Stimulated activated CD8-positive, alpha-beta memory T cell treated with anti-CD3 and anti-CD28 coated beads, Interleukin-15, amount 100 ng/mL, for 1 hour (primary cell): ENCODE measurements at places on chromosomes 16 and 17.

GRCh38 chr16:89287777-89288576 lies 70.5 kb downstream of the ZNF778 start:
- no peak for DNase-seq

DNA sequence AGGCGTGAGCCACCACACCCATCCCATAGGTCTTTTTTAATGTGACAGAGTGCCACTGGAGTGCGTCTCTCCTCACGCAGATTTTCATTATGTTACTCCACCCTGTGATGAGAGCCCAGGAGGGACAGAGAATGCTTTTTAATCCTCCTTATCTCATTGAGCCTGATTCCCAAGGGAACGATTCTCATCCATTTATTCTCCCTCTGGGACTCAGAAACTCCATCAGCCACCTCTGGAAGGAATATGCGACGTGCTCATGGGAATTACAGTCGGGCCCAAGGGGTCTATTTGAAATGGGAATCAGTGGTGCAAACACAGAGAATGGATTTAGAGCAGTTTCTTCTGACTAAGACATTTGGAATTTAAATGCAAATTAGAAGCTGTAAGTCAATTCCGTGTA lies 155.9 kb upstream of the HSBP1 start:
- no peak for DNase-seq

DNA sequence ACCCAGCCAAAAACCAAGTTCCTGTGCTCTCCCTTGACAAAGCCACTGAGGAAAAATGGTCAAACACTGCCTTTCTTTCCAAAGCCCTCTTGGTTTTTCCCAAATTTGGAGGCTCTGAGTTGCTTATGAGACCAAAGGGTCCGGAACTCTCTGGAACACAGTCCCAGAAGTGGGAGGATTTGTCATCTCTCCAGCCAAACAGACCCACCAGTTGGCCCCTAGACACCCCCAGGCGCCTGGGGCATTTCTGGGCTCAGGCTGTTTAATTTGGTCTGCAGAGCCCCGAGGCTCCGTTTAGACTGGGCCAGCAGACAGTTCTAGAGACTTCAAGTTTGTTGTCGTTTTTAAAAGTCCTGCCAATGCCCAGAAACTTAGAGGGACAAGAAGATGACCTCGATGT lies 239.1 kb downstream of the SEC14L1 start:
- no peak for DNase-seq

DNA sequence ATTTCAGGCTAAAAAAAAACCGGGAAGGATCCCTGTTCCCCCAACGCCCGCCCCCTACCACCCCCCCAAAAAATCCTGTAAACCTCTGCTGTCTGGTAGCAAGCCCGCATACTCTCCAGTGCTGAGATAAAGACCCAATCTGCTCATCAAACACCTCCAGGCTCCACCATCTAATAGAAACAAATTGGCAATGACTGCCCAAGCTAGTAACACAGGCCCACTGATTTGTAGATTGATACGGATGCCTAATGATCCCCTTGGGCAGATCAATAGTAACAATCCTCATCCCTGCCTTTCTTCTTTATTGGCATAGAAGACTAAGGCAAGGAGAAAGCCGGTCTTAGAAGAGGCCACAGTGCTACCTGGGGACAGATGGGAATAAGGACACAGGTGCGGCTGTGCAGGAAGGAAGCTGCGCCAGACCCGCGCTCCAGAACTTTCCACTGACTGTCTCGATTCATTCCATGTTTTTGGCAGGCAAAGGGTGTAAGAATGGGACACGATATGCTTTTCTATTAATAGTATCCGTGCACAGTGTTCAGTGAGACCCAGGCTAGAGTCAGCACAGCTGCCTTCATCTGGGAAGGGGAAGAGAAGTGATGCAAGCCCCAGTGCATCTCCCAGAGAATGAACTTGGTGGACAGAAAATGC lies 407.6 kb upstream of the PSMD7 start:
- DNase-seq = no peak

DNA sequence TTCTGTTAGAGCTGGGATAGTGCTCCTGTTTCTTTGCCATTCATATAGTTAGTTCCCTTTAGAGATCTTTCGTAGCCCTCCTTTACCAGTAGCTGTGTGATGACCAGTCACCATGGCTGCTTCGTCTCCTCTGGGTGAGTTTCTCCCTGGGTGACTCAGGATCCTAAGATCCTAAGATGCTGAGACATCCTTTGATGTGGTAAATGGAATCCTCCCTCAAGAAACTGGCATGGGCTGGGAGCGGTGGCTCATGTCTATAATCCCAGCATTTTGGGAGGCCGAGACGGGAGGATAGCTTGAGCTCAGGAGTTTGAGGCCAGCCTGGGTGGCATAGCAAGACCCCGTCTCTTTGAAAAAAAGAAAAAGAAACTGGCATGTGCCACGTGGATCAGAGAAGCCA lies 5.9 kb downstream of the PHAF1 start:
- DNase-seq = no peak

- no peak for DNase-seq
These were observed 112.1 kb downstream of the UTP18 start for GRCh38 chr17:51372345-51373004.

DNA sequence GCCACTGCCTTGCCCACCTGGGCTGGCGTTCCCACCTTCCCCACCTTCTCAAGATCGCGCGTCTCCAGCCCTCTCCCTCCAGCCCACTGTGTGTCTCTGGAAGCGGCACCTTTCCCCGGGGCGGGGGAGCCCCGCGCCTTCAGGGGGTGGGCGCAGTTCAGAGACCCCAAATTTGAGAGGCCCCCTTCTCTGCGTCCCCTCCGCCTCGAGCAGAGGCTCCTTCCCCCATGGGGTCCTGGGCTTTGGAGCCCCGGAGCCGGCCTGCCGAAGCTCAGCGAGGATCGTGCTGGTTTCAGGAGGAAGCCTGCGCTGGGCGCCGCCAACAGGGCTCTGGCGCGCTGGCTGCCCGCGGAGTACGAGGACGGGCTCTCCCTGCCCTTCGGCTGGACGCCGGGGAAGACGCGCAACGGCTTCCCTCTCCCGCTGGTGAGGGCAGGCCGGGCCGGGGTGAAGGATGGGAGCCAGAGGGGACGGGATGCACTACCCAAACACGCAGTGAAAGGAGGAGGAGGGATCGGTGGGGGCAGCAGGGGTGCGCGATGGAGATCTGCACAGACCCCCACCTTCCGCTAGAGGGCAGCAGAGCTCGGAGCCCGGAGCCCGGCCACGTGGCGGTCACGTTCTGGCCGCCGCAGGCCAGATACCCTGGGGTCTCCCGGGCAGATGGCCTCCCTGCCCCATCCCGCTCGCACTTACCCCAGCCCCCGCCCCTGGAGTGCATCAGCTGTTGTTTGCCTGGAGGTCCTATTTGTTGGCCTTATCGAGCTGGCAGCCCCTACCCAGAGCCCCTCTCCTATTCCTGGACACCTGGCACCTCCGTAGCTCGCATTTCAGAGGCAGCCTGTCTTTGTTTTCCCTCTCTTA lies 11.1 kb downstream of the LPO start:
- DNase-seq = peak; percentile 55

DNA sequence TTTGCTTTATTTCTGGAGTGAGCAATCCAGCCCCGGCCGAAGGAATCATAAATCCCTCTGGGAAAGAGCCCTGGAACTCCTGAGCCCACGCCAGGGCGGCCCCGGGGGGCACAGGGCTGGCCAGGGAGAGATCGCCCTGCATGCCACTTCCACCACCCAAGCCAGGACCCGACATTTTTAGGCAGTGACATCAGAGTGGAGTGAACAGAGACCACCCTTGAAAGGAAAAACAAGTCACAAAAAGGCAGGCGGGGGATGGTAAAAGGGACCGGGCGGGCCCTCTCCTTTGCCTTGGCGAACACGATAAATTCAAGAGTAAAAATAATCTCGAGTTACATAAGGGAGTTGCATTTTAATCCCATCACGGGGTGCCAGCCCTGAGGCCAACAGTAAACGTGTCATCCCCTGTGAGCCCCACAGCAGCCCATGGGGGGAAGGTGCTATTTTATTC lies 284.1 kb downstream of the C16orf95 start:
- no peak for DNase-seq

GRCh38 chr17:2962729-2963128 lies 100.7 kb downstream of the OR1D5 start:
- no peak for DNase-seq

GRCh38 chr17:8016632-8017424 lies 14.4 kb downstream of the GUCY2D start:
- no peak for DNase-seq

- DNase-seq = no peak
These were observed 319.5 kb upstream of the SOX9 start for GRCh38 chr17:71801301-71801700.

- DNase-seq = no peak
These were observed 349.2 kb upstream of the SALL1 start for GRCh38 chr16:51500306-51500705.

DNA sequence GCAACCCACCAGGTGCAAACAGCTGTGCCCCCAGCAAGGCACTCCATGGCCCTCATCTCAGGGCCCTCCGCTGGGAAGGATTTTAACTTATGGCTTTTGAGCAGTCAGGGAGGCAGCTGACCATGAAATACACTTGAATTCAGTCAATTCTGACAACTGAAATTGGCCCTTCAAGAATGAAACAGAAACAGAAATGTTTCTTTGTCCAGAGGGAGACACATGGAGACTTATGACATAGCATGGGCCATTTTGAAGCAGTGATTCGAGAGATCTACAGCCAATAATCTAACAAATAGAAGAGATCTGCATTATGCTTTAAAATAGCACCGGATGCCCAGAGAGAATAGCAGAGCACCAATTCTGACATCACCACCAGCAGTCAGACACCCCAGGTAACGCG lies 7.5 kb downstream of the CACNG1 start:
- no peak for DNase-seq

DNA sequence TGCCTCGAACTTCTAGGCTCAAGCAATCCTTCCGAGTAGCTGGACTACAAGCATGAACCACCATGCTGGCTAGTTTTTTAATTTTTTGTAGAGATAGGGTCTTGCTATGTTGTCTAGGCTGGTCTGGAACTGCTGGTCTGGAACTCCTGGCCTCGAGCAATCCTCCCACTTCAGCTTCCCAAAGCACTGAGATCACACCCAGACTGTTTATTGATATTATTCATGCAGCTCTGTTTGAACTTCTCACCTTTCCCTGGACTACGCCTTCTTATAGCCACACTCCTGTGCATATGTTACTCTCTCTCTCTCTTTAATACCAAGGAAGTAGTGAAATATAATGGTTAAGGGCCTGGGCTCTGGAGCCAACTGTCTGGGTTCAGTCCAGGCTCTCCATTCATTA lies 4.6 kb downstream of the COG7 start:
- DNase-seq = no peak

DNA sequence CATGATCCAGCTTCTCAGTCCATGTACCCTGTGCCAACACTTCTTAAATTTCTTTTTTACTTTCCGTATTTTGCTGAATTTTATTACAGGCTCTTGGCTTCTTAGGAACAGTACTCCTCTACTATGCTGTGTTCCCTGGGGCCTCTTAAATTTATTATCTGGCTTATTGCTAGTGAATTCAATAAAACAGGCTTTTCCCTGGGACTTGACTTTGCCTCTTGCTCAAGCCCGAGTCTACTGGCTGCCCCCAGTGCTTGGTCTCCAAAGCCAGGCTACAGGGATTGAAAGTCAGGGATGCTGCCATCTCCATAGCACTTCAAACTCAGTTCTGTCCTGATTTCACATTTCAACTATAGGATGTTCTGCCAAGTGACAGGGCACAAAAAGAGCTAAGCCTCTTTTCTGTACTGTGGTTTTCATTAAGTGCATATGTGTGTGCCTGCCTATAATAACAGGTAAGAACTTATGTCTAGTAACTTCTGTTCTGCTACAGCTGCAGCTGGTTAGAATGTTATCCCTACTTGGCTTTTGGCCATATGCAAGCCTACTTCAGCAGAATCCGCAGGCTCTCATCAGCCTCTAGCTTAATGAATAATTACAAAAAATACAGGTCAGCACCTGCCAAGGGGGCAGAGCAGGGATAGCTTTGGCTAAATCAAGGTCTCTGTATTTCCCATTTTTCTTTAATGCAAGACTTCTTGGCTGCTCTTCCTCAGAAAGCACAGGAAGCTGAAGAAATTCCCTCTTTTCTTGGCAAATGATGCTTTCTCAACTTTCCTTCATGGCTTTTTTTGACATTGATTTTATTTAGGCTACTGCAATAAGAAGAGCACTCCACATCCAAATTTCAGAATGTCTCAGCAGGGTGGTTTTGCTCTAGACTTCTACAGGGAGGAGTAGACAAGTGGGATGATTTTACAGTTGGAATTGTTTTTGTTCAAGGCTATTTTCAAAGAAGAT lies 8.2 kb downstream of the FAM20A start:
- DNase-seq = no peak

DNA sequence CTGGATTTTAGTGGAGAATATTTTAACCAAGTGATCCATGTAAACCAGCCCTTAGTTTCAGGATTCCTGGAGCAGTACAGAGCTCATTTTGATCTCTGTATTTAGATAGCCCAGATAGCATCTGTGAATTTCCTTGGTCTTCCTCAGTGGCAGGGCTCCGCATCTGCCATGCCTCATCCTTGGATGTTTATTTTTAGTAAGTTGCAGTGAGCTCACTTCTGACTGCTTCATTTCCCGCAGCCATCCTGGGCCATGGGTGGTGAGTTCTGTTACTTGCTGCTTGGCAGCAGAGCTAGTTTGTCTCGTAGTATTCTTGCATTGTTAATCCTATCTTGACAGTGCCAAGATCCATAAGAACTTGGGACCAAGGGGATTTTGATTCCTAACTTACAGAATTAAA lies 33.7 kb downstream of the IST1 start:
- DNase-seq = no peak

- no peak for DNase-seq
These were observed 186.4 kb downstream of the BCAS3 start for GRCh38 chr17:60863892-60864707.

- no peak for DNase-seq
These were observed 441.9 kb downstream of the CDH13 start for GRCh38 chr16:83068686-83069085.

DNA sequence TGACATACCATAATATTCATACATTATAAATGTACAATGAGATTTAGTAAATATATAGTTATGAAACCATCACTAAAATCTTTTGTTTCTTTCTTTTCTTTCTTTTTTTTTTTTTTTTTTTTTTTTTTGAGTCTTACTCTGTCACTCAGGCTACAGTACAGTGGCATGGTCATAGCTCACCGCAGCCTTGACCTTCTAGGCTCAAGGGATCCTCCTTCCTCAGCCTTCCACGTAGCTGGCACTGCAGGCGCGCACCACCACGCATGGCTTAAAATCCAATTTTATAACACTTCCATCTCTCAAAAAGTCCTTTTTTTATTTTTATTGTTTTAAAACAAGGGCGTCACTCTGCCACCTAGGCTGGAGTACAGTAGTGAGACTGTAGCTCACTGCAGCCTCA lies 41.1 kb downstream of the ZNRF1 start:
- DNase-seq = no peak

DNA sequence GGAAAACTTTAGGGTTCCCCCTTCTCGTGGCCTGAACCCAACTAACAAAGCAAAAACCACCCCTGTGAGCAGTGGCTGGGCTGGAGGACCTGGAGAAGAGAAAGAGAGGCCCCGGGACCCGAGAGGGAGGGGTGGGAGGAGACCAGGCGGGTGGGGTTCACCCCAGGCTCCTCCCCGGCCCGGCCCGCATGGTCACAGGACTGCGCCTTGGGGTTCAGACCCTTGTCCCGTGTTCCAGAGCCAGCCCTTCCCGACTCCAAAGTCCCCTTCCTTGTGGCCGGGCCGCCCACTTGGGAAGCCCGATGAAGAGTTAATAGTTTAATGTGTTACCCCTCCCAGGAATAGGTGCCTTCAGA lies 852 bp downstream of the MARVELD3 start:
- no peak for DNase-seq

GRCh38 chr17:2551928-2552327 lies 40.2 kb upstream of the METTL16 start:
- DNase-seq = no peak
